ENCODE measurements at places on chromosomes 1 and 21. TPM values are rescaled to one million over a fixed set of nuclear protein-coding genes. Genes with fewer than 3 reads are reported as not detected.
A peak's percentile ranks its signal among the peaks of the same experiment; 100 is the strongest.

Gene MINDY1
- 17.6 TPM for total RNA-seq

Gene IQCC
- total RNA-seq: 4.9 TPM

Gene SPATA45
- total RNA-seq: not detected

Gene SYCP1
- not detected for total RNA-seq

Gene ALG14
- total RNA-seq: 7.7 TPM

Gene GIPC2
- 0.30 TPM for total RNA-seq

Gene KCNJ10
- total RNA-seq: not detected

Gene RGS13
- total RNA-seq: not detected

Gene SORT1
- 27.9 TPM for total RNA-seq

DNA sequence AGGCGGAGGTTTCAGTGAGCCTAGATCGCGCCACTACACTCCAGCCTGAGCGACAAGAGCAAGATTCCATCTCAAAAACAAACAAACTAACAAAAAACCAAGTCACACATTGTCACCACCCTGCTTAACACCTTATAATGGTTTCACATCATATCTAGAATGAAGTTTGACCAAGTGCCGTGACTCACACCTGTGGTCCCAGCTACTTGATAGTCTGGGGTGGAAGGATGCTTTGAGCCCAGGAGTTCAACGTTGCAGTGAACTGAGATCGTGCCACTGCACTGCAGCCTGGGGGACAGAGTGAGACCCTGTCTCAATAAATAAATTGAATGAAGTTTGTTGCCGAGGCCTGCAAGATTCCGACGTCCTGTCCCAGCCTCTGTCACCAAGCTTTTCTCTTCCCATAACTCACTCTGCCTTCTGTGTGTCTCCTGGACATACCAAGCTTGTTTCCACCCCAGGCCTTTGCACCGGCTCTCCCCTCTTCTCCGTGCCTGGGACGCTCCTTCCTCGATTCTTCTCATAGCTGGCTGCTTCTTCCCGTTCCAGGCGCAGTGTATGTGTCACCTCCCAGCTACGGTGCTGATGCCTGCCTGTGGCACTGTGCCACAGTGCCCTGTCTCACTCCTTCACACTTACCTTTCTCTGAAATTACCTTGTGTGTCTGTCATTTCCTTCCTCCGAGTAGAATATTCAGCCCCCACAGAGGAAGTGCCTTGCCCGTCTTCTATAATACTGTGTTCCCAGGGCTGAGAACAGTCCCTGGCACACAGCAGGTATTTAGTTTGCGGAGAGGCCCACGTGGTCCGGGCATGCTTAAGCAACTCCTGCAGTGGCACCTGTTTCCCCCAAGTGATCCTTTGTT, 3.8 kb upstream of the SELENON start:
- H3K36me3 ChIP-seq: no peaks in the 10 kb centered on the region
- no peak for DNase-seq
- no peaks in the 10 kb centered on the region for H3K4me1 ChIP-seq
- no peak overlapping the region for H3K4me3 ChIP-seq
- no peak overlapping the region for H3K27ac ChIP-seq

- no peaks in the 10 kb centered on the region for H3K27me3 ChIP-seq
- H3K36me3 ChIP-seq: peaks cover 31% of the 10 kb centered on the region
- no peak overlapping the region for H3K4me3 ChIP-seq
- no peak for DNase-seq
- no peak overlapping the region for H3K27ac ChIP-seq
- H3K4me1 ChIP-seq: no peaks in the 10 kb centered on the region
Observed at GRCh38 chr1:55065648-55066047, 26.3 kb downstream of the PCSK9 start.

DNA sequence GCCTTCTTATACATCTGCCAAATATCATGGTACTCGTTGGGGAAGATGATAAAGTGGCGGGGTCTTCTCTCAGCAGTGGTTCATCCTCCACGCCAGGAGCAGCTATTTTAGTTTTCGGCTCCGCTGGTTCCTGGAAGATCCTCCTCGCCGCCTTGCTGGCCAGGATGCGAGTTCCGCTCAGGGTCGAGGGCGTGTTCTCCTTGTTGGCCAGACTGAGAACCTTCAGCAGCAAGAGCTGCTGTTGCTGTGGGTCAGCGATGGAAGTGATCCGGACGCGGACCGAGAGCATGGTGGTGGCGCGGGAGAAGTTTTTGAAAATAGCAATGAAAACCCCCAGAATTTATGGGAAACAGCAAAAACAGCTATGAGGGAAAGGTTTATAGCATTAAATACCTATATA, 11.4 kb upstream of the CFAP126 start:
- H3K4me3 ChIP-seq: no peak overlapping the region
- DNase-seq: no peak
- H3K4me1 ChIP-seq: peaks cover 19% of the 10 kb centered on the region
- no peaks in the 10 kb centered on the region for H3K36me3 ChIP-seq
- no peaks in the 10 kb centered on the region for H3K27me3 ChIP-seq
- no peak overlapping the region for H3K27ac ChIP-seq

DNA sequence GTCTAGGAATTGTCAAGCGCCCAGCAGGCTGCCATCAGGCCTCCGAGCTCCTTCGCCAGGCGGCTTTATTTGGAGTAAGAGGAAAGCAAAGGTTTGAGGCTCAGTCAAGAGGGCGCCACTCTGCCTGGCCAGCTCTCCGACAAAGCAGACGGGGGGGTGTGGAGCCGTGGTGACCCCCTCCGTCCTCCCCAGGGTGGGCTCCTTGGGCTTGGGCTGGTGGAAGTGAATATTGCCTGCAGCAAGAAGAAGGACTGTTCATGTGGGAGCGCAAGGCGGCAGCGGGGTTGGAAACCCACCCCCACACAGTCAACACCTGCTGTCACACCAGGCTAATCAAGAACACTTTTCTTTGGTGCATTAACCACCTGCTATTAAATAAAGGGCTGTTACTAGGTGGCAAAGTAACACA, 14.6 kb downstream of the EPHX1 start:
- no peak overlapping the region for H3K4me3 ChIP-seq
- no peak for DNase-seq
- 0 out of 2 replicates have a peak, but pooled peaks cover 5% of the 10 kb centered on the region for H3K4me1 ChIP-seq
- H3K27ac ChIP-seq: no peak overlapping the region

GRCh38 chr1:27627061-27627460, 7.9 kb downstream of the FGR start:
- no peaks in the 10 kb centered on the region for H3K27me3 ChIP-seq
- peaks cover 5% of the 10 kb centered on the region for H3K4me1 ChIP-seq

DNA sequence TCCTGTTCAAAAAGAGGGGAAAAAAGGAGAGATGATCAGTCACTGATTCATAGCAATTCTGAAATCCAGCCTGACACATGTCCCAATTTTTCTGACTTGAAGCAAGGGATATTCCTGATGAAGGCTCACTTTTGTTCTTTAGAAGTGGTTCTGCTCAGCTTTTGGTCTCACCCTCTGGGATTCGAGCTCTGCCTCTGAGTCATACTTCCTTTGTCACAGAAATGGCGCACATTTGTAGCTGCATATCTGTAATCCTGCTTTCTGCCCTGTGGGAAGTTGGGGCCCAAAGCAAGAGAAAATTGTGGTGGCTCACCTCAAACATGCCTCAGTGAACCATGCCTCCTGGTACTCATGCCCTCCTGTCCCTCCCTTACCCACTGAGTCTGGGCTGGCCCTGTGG, 22.3 kb upstream of the FAM78B start:
- DNase-seq: no peak
- 0 out of 2 replicates have a peak, but pooled peaks cover 5% of the 10 kb centered on the region for H3K27me3 ChIP-seq
- H3K36me3 ChIP-seq: no peaks in the 10 kb centered on the region

DNA sequence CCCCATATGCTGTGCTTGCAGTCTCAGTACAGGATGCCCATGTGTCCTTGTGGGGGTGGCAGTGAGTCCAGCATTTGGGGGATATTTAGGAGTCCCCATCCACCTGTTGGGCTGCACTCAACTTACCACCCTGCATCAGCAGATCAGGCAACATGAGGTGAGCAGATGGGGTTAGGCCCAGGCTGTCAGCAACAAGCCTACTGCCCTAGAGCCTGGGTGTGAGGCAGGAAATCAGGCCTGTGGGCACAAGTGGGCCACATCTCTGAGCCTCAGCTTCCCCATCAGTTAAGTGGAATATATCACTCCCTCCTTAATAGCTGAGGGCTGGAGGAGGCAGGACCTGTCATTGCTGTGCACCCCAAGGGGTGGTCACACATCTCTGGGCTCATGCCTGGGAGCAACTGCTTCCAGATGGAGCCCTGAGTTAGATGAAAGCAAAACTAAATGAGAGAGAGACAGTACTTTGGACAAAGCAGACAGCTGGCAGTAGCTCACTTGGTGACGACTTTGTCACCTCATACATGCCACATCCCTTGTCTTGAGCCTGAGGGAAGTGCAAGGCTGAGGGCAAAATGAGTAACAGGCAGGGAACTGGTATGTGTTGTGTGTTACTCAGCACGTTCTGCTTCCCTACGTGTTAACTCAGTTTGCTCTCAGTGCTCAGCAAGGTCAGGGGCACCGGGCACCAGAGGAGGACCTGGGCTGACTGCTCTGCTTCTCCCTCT, 48.4 kb downstream of the TRIM11 start:
- no peaks in the 10 kb centered on the region for H3K27me3 ChIP-seq
- no peak overlapping the region for H3K4me3 ChIP-seq
- no peak for DNase-seq
- H3K36me3 ChIP-seq: no peaks in the 10 kb centered on the region

- no peaks in the 10 kb centered on the region for H3K4me1 ChIP-seq
- H3K36me3 ChIP-seq: no peaks in the 10 kb centered on the region
- H3K27me3 ChIP-seq: no peaks in the 10 kb centered on the region
- no peak overlapping the region for H3K4me3 ChIP-seq
Observed at GRCh38 chr1:185059950-185060571, 14.7 kb downstream of the RNF2 start.

- DNase-seq: no peak
- H3K36me3 ChIP-seq: no peaks in the 10 kb centered on the region
- H3K27ac ChIP-seq: no peak overlapping the region
- no peak overlapping the region for H3K4me3 ChIP-seq
- H3K27me3 ChIP-seq: peaks cover 29% of the 10 kb centered on the region
Observed at GRCh38 chr1:245715291-245715701, 560.5 kb downstream of the KIF26B start.

DNA sequence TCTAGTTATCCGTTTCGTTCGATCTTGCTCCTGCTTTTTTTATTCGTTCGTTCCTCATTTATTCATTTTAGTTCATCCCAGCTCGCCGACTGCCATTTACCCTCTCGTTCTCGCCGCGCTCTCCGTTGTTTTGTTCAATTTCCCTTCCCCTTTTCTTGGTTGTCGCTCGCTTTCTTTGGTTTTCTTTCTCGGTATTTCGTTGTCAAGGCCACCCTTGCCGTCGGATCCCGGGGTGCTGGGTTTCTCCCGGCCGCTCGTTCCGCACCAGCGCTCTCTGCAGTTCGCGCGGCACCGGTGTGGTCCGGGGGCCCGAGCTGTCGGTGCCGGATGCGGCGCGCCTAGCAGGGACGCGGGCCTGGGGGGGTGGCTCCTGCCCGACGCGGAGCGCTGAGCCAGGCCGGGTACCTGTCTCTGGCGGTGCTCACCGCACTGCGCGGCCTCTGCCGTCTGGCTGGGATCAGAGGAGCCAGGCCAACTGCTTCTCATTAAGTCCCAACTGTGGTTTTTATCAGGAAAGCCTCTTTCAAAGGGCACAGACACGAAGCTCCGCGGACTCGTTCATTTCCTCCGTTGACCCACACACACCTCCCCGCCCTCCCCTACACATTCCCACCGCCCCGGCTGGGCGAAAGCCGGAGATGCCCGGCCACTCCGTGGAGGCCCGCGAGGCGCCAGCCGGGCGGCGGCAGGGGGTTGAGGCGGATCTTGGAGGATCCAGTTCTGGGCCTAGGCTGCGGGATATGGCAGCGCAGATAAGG, 1.6 kb downstream of the ALX3 start:
- no peak overlapping the region for H3K27ac ChIP-seq
- H3K27me3 ChIP-seq: no peaks in the 10 kb centered on the region
- no peak for DNase-seq
- no peak overlapping the region for H3K4me3 ChIP-seq
- no peaks in the 10 kb centered on the region for H3K36me3 ChIP-seq
- H3K4me1 ChIP-seq: no peaks in the 10 kb centered on the region

DNA sequence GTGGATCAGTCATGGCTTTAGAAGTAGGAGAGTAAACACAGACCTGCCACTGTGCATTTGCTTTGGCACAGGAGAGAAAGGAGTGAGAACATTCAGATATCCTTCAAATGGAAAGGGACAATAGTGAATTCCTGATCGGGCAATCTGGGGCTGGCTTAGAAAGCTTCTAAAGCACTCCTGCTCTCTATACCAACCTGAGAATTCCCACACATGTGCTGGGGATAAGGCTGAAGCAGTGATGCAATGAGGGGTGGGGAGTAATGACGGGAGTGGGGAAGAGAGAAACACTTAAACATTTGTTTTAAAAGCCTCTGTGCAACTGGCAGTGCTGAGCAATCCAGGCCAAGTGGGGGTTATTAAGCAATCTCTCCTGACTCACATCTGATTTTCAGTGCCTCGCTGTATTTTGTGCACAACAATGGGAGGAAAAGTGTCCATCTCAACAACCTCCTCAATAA, 108.8 kb downstream of the KIAA0319L start:
- no peak overlapping the region for H3K4me3 ChIP-seq
- H3K4me1 ChIP-seq: peaks cover 19% of the 10 kb centered on the region
- peak; percentile 55 for DNase-seq
- peak overlapping the region; percentile 60 for H3K27ac ChIP-seq

DNA sequence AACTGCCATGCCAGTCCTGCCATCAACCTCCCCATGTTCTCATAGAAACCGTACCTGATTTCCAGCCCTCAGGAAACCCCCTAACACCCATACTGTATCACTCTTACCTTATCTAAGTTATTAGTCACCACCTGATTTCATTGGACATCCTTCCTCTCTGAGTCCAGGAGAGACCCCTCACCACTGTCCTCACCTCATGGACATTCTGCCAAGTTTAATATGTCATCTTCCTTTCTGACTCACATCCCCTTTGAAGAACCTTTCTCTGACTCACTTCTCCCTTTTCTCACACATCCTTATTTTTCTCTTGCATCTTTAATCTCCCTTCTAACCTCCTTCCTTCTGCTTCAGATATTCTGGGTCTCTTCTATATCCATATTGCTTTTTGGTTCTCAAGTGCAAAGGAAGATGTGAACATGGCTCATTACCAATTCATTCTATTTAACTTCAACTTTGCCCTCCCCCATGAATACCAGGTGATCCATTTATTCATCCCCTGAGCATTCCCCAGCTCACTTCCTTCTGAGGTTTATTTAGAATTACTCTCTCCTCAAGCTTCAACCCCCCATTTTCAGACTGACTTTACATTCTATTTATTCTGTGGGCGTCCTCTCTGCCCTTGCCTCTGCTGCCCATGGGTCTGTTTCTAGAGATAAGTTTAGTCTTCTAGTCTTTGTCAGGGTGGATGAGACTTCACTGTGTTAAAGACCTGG, 206.8 kb upstream of the ESRRG start:
- H3K27ac ChIP-seq: no peak overlapping the region
- no peak for DNase-seq
- H3K27me3 ChIP-seq: no peaks in the 10 kb centered on the region
- H3K4me3 ChIP-seq: no peak overlapping the region
- H3K4me1 ChIP-seq: no peaks in the 10 kb centered on the region
- no peaks in the 10 kb centered on the region for H3K36me3 ChIP-seq

GRCh38 chr1:32363713-32364112, 1.4 kb downstream of the TSSK3 start:
- no peak for DNase-seq
- no peak overlapping the region for H3K27ac ChIP-seq
- H3K4me3 ChIP-seq: no peak overlapping the region
- no peaks in the 10 kb centered on the region for H3K4me1 ChIP-seq
- no peaks in the 10 kb centered on the region for H3K27me3 ChIP-seq
- H3K36me3 ChIP-seq: peaks cover 18% of the 10 kb centered on the region

Data from PC-9 (cell line).